ENCODE measurements at places on chromosomes 1 and 21.

DNA sequence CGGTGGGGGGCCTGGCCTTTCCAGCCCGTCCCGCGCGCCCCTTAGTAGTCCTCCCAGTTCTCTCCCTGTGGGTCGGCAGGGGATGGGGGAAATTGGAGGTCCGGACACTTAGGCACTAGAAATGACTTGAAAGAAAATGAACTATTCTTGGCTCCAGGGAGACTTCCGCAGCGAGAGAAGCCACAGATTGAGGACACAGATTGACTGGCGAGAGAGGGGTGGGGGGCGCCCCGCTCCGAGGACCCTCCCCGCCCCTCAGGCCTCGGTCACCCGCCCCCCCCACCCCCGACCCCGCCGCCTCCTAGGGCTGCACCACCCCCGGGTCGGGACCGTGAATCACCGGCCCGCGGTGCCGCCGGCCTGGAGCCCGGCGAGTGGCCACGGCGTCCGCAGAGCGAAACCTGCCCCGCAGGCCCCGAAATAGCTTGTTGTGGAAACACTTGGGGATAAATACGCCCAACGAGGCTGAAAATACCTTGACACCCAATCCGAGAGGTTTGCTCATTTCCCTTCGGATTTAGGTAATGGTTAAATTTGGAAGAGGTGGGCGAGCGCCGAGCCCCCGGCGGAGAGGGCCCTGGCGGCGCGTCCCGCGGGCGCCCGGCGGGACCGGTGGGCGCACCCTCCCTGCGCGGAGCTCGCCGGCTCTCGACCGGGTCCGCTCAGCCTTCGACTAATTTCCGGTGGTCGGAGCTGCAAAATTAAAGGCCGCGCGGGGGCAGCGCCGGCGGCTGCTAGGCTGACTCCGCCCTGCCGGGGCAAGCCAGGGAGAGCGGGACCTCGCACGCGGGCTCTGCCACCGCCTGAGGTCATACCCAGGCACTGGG, at the start of gene GFI1:
TSS of gene GFI1 (minus strand) at position 675 of the 827 bp plus-strand sequence. CDS start 3,438 bp downstream, outside the sequence.
- DNase-seq, result peak; percentile 45

- no peak for DNase-seq
These were observed 9.9 kb downstream of the PEX10 start for GRCh38 chr1:2402420-2402819.

DNA sequence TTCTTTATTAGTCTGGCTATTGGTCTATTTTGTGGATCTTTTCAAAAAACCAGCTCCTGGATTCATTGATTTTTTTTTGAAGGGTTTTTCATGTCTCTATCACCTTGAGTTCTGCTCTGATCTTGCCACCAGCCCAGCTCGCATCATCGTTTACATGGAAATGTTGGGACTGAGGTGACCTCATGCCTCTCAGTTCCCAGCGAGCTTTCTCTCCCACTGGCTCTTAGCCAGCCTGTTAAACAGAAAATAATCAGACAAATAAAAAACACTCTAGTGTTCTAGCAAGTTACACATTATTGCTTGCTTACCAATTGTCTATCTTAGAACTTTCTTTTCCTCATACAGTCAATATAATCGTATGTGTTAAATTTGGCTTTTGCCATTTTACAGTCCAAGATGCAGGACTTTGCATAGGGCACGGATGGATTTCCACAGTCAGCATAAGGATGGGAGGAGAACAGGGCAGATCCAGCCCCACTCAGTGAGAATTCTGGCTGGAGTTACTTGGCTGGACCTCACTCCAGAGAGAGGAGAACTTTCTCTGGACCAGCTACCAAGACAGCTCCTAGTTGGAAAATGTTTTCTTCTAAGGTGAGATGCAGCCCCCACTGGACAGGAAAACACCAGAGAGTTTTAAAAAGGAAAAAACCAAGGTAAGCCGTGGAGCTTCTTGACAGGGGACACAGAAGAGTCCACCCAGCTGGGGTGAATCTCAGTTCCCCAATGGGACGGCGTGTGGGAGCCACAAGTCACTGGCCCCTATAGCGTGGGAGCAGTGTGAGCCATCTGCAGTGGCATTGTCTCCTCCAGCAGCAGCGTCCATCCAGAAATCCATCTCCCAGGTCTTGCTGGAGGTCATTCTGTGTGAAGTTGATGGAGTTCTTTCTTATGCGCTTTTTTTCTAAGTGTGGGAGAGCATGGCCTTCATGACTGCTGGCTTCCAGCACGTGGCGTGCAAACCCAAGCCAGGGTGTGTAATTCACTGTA, 17.6 kb downstream of the PGBD2 start:
- DNase-seq, result no peak

DNA sequence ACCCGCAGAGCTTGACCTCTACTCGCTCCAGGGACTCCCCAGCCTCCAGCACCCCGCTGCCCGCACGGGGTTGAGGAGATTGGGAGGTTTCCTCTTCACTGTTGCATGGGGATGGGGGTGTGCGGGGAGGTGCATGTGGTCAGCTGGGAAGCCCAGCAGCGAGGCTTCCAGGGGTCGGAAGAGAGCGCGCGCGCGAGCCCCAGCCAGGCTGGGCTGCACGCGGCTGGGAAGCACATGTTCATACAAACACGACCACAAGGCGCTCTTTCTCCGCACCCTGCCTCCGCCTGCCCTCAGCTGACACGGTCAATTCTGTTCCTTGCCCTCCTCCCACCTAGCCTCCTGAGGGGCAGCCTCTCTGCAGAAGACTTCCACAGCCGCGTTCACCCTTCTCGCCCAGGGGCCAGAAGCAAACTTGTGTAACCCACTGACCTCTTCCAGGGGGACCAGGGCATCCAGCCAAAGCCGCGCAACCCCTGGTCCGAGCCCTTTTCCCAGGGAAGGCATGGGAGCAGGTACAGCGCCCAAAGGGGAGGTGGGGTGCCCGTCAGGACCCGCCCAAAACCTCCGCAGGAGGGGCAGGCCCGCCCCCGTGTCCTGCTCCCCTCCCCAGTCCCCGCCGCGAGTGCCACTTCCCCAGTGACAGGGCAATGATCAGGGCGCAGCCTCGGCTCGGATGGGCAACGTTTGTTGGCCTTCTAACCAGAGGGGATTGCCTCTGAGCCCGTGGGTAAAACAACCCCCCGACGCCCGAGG, 1.3 kb downstream of the COL24A1 start:
- peak; percentile 72 for DNase-seq

DNA sequence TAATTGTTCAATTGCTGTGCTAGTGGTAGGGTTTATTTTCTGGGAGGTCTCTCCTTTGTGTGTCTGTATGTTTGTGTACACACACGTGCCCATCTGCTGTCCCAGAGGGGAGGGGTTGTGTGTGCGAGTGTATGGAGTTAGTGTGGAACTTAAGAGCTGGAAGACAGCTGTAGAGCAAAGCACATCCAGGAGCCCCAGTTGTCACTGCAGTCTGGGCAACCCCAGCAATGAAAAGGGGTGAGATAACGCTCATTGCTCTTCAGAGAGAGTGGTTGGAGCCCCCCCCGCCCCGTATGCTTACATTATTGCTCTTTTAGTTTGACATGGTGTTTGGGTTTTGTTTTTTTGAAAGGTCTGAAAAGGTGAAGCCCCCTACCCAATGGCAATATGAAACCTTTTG, 36.9 kb downstream of the NCF2 start:
- no peak for DNase-seq
